ENCODE measurements at places on chromosomes 16 and 17.

DNA sequence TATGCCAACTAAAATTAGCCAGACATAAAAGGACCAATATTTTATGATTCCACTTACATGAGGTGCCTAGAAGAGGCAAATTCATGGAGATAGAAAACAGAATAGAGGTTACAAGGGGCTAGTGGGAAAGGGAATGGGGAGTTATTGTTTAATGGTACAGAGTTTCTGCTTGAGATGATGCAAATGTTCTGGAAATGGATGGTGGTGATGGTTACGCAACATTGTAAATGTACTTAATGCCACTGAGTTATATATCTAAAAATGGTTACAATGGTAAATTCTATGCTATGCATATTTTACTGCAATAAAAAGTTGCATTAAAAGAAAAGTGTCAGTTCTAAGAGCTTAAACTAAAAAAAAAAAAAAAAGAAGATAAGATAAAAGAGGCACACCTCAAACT, 17.9 kb downstream of the MT1X start:
- DNase-seq: no peak

DNA sequence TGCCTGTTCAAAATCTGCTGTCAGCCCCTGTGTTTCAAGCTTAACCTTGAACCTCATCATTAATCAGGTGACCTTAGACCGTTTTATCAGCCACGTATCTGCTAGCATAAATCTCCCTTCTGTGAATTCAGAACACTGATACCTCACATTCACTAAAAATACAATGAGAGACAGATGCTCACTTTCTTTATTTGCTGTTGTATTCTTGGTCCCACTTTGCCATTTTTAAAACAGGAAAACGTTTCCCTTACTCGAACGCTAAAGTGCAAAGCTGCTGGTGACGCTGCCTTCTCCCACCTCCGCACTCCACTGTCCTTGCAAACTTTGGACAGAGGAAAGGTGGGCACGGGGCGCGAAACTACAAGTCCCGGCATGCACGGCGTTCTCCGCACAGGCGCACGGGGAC, 220 bp upstream of the ARHGAP44 start:
- no peak for DNase-seq

DNA sequence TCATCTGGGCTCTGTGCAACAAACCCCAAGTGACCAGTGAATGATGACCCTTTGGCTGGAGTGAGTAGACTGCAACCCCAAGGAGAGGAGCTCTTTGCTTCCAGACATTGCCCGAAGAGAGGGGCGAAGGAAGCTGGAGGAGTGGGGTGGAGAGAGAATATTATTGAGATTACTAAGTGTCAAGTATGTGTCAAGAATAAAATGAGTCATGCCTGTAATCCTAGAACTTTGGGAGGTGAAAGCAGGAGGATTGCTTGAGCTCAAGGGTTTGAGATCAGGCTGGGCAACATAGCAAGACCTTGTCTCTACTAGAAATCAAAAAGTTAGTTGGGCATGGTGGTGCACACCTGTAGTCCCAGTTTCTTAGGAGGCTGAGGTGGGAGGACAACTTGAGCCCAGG, 142.0 kb upstream of the CCL2 start:
- no peak for DNase-seq

DNA sequence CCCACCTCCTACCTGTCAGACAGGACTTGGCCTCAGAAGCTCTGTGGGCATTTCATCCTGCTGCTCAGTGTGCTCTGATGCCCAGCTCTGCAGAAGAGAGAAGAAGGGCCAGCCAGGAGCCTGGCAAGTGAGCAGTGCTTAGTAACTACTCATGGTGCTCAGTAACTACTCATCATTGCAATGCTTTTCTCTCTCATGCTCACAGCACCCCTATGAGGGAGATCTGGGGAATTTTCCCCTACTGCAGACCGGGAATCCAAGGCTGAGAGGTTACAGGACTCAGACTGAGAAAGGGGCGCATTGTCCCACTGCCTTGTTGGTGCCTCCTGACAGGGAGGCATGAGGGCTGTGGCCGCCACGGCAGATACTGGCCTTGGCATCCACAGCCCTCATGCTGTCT, 261.1 kb downstream of the C16orf95 start:
- DNase-seq: no peak

DNA sequence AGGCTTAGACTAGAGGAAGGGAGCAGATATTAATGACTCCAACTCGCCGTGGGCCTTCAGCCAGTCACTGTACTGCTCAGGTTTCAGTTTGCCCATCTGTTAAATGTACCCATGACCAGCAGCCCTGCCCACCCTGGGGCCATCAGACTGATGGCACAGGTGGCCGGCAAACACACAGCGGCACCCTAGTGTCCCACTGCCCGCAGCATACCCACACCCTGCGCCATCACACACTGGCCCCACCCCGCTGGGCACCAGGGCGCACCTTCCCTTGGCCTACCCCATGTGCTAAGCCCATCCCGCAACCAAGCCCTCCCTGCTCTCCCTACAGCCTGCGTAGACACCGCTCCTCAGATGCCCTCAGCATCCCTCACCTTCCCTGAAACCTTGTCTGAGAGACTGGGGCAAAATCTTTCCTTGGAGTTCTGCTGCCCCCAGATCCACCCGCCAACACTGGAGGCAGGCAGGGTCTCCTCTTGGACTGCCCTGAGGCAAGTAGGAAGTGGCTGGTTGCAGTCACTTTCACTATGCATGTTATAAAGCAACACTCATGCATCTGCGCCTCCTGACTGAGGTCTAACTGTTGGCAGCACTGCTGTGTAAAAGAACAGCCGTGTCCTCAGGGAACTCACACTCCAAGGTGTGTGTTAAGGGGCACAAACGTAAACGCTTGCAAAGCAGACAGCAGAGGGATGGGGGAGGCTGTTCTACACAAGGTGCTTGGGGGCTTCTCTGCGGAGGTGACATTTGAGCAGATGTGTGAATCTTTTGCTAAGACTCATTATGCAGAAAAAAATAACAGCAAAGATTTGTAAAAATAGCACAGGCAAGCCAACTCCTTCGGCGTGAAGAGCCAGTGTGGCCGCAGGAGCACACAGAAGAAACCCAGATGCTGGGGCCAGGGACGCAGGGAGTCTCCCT, 6.7 kb upstream of the BCAR1 start:
- DNase-seq: no peak

DNA sequence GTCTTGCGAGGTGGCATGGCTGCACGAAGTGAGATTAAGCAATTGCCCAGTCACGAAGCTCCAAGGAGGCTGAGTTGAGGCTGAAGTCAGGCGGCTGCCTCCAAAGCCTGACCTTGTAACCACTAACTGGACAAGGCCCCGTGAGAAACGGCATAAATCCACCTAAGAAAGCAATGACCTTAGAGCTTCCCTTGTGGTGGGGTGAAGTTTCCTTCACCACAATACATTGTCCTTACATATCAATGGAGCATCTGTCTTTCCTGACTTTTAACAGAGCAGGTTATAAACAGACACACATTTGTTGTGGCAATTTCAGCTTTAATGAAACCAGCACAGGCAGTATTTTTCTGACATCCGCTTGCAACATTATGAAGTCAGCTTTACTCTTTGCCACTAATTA, 2.5 kb upstream of the MED9 start:
- DNase-seq: no peak

DNA sequence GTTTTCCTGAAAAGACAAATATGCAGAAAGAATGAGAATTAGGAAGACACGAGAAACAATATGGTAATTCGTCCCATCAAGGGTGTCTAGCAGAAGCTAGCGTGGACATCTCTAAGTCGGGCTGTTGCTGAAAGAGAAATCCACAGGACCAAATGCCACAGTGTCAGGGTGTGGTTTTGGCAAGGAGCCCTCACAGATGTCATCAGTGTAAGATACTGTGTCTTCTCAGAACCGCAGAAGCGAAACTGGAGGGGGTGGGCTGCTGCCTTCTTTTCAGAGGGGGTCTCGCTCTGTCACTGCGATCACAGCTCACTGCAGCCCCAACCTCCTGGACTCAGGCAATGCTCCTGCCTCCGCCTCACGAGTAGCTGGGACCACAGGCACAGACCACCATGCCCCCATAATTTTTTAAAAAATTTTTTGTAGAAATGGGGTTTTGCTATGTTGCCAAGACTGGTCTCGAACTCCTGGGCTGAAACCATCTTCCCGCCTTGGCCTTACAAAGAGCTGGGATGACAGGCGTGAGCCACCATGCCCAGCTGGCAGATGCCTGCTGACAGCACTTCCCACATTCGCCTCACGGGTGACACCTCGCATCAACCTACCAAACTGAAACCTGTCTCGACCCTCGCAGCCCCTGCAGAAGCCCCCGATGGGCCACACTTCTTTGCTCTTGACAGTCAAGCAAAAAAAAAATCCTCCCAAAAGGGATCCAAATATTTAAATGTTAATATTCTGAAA, 26.2 kb downstream of the TRAP1 start:
- DNase-seq: no peak

- DNase-seq: peak; percentile 56
These were observed 6.2 kb downstream of the RTN4RL1 start for GRCh38 chr17:2018716-2019510.

DNA sequence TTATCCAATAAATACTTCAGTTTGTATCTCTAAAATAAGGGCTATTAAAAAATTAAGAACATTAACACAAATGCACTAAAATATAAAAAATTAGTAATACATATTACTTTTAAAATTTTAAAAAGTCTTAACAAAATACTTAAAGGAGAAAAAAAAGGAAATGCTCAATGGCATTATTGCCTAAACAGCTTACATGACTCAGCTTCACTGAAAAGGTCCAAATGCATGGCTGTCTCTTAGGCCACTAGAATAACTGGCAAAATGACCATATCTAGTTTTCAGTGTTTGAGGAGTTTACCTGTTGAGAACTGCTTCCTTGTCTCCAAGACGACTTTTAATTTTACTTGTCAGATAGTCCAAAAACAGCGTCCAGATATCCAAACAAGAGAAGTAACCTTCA, 66.0 kb downstream of the XPO6 start:
- DNase-seq: no peak

DNA sequence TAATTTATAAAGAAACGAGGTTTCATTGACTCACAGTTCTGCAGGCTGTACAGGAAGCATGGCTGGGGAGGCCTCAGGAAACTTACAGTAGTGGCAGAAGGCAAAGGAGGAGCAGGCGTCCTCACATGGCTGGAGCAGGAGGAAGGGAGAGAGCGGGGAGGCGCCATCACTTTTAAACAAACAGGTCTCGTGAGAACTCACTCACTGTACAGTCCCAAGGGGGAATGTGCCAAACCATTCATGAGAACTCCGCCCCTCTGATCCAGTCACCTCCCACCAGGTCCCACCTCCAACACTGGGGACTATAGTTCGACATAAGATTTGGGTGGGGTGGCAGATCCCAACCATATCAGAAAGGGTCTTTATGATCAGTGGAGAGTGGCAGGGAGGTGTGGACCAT, 392.4 kb upstream of the TNRC6C start:
- no peak for DNase-seq

DNA sequence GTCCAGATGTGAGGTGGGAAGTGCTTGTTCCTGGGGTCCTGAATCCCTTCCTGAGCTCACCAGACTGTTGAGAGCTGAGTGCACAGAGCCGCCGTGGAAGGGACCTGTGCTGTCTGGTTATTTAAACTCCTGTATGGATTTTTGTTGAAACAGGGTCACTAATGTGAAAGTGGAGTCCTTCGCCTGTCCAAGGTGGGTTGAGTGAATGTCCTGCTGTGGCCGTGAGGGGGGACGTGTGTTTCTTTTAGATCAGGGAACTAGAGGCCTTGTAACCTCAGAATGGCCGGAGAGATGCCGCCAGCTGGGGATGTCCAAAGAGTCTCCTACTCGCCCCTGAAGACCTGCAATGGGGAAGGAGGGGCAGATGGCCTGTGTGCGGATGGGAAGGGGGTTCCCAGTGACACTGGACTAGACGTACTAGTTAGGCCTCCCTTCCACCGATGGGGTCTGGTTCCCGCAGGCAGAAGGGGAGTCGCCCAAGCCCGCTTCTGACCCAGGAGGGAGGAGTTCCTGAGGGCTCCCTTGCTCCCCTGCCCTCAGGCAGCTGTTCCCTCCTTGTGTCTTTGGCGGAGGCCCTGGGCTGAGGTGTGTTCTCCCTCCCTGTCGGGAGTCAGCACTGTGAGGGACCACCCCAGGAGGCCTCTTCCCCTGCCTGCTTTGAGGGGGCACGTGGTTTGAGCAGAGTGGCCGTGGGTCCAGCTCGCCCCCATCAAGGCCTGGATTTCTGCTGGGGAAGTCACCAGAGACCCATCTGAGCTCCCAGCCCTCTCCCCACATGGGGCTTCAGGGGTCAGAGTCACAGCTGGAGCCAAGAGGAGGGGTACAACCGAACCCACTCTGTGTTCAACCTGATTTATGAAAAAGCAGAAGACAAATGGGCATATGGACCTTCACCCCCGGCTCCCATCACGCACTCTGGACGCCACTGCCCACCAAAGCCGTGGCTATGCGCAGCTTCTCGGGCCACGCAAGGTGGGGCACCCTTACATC, 30.9 kb downstream of the OR1D5 start:
- no peak for DNase-seq

DNA sequence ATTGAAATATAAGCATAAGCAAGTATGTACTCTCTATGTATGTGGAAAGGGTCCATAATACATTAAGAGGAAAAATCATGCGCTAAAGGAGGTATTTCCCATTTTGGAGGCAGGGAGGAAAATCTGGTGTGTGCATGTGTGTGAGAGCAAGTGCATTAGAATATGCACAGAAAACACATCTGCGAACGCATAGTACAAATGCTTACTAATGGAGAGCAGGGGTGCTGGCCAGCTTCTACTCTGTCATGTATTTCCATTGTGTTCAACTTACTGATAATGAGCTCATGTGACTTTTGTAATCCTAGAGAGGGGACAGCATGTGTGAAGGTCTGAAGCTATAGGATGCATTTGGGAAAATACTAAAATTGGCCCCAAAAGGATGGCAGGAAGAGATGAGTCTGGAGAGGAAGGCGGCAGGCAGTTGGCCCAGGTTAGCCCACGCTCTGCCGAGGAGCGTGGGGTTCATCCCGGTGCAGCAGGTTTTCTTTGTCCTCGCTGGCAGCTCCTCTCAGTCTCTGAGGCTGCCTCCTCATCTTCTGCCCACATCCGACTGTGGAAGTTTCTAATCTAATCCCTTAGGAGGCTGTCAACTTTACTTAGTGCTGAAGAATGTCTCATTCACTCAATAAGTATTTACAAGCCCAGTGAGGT, 17.8 kb upstream of the KSR1 start:
- no peak for DNase-seq

DNA sequence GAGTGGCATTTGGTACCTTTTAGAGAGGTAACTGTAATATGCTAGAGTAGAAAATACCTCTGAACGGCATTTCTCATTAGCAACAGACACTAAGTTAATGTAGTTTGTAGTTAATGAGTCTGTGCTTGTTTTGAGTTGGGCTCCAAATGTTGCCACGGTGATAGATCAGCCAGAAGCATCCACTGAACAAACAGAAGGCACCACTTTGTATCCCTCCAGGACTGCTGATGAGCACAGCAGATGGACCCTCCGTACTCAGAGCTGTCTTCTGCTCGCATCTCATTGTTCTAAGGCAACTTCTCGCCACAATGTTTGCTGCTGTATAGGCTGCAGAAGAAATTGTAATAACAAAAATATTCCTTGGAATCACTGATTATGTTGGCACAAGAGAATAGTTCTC, 56.1 kb downstream of the TNRC6C start:
- DNase-seq: peak; percentile 27
